ENCODE measurements at places on chromosomes 5 and 9.

- no peak overlapping the region for H3K27ac ChIP-seq
- H3K4me3 ChIP-seq = no peak overlapping the region
- no peak for DNase-seq
These were observed 63.9 kb downstream of the GOLPH3 start for GRCh38 chr5:32110111-32110696.

DNA sequence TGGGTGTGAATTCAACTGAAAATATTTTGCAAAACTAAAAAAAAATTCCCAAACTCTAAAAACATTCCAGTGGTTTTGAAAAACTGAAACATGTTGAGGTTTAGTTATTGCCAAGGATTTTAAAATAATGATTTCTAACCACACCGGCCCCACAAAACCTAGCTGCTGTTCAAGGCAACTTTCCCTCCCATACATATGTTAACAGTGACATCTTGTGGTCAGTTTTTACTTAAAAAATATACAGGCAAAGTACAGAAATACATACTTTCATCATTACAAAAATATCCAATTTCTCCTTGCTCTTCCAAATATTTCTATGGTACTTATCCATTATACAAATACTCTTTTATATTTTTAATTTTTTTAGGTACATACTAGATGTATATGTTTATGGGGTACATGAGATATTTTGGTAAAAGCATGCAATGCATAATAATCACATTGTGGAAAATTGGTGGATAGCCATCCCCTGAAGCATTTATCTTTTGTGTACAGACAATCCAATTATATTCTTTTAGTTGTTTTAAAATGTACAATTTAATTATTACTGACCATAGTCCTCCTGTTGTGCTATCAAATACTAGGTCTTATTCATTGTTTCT lies 34.4 kb upstream of the MRPS30 start:
- H3K27ac ChIP-seq = no peak overlapping the region
- no peaks in the 10 kb centered on the region for H3K36me3 ChIP-seq
- H3K4me3 ChIP-seq = no peak overlapping the region
- H3K27me3 ChIP-seq = peaks cover 4% of the 10 kb centered on the region

GRCh38 chr5:123156577-123157296 lies 67.7 kb downstream of the PRDM6 start:
- no peaks in the 10 kb centered on the region for H3K36me3 ChIP-seq
- DNase-seq = no peak
- no peak overlapping the region for H3K27ac ChIP-seq
- no peak overlapping the region for H3K4me3 ChIP-seq
- no peaks in the 10 kb centered on the region for H3K4me1 ChIP-seq
- H3K27me3 ChIP-seq = peaks cover 3% of the 10 kb centered on the region

DNA sequence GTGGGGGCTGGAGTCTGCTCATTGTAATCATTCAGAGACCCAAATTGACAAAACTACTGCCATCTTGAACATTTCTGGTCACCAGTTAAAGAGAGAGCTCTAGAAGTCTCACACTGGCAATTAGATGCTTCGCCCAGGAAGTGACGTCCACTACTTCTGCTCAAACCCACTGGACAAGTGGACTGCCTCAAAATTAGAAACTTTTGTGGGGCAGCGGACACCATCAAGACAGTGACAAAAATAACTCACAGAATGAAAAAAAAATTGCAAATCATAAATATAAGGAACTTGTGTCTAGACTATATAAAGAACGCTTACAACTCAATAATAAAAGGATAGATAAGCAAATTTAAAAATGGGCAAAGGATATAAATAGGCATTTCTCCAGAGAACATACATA lies 9.8 kb upstream of the SLC46A2 start:
- peaks cover 36% of the 10 kb centered on the region for H3K27me3 ChIP-seq
- no peak for DNase-seq
- H3K4me1 ChIP-seq = peaks cover 18% of the 10 kb centered on the region
- H3K4me3 ChIP-seq = no peak overlapping the region

DNA sequence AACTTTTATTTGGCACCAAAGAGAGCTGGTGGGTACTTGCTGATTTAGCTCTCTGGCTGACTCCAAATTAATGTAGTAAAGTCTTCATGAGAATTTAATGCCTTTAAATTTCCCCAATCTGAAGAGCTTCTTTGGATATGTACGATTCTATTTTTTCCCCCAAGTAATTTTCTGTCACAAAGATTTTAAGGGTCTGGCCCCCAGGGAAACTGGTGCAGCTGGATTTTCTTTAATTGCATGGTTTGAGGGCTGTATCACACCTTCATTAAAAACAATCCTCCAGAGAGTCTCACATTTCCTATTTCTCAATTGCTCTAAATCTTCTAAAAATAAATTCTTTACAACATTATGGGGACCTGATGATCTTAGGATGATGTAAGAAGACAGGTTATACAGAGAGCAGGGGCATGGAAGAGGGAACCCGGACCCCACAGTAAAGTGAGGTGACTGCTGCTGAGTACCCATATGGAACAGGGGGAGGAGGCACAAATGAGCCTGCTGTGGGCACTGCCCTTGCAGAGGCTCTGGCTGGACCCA lies 158.9 kb downstream of the ENTREP1 start:
- no peak overlapping the region for H3K4me3 ChIP-seq
- no peak for DNase-seq
- peaks cover 2% of the 10 kb centered on the region for H3K27me3 ChIP-seq
- no peaks in the 10 kb centered on the region for H3K4me1 ChIP-seq
- H3K27ac ChIP-seq = no peak overlapping the region
- peaks cover 3% of the 10 kb centered on the region for H3K36me3 ChIP-seq

DNA sequence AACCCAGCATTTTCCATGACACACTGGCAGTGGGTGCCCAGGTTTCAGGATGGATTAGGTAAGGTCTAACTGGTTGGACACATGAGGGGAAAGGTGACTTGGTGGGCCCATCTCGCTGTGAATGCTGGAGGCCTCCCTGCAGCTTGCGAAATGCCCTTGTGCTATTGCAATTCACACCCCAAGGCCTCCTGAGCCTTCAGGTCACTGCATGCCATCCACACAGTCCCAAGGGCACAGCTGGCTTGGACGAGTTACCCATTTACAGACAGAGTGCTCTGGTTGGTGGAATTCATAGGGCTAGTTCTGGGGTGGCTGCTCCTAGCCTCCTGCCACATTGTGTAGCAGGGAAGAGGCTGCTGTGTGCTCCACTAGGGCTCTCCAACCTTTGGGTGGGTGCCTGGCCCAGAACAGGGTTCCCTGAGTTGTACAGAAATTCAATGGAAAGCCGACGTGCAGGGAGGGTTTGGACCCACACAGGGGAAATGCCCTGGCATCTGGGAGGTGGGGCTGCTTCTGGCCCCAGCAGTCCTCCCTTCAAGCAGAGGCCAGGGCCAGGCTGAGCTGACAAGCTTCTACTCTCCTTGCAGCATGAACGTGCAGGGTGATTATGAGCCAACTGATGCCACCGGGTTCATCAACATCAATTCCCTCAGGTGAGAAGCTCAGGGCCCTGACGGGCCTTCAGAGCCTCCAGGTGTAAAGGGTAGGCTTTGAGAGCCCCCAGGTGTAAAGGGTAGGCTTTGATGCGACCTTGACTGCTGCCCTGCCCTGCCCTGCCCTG lies 54.3 kb downstream of the ASS1 start:
- no peaks in the 10 kb centered on the region for H3K27me3 ChIP-seq
- no peaks in the 10 kb centered on the region for H3K4me1 ChIP-seq
- H3K4me3 ChIP-seq = no peak overlapping the region
- H3K36me3 ChIP-seq = no peaks in the 10 kb centered on the region
- no peak overlapping the region for H3K27ac ChIP-seq
- DNase-seq = no peak
